ENCODE measurements at places on chromosomes 2 and 18.

- no peak for DNase-seq
Observed at GRCh38 chr2:89767572-89768435, 1076.3 kb downstream of the RPIA start.

DNA sequence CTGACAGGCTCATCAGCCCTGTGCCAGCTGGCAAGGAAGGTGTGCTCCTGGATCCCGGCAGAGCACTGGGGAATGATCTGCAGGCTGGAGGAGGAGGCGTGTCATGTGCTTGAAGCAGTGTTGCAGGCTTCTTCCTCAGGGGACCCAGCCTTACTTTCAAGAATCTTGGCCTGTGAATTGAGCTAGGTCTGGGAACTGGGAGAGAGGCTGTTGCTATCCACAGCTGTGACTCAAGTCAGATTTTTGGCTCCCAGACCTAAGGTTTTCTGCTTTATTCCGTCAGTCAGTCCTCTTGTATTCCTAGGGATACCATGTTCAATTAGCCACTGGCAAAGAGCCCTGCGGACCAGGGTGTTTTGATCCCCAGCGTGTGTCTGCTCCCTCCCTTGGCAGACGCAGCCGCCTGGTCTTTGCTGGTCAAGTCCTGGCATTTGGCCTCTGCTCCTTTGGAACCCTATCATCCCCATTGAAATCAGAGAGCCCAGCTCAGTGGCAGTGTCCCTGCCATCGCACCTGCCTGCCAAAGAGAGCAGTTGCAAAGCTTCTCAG lies 32.4 kb downstream of the ASB1 start:
- no peak for DNase-seq

DNA sequence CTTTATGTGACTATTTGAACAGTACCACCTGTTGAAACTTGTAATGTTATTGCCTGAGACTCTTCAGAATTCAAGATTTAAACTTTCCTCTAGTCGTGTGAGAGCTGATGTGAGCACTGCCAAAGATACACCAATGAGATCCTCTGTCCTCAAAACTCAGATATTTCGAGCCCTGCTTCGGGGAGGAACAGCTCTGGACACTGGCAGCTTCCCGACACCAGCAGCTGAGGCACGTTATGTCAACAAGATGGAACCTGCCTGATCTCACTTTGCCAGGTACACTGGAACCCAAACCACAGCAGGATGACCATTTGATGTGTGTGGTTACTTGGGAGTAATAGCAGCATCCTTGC lies 319.9 kb upstream of the RBMS1 start:
- DNase-seq, result no peak

GRCh38 chr2:133640103-133640502 lies 71.8 kb upstream of the NCKAP5 start:
- DNase-seq, result no peak

- no peak for DNase-seq
Observed at GRCh38 chr2:186853951-186854350, 5.0 kb upstream of the ZSWIM2 start.

DNA sequence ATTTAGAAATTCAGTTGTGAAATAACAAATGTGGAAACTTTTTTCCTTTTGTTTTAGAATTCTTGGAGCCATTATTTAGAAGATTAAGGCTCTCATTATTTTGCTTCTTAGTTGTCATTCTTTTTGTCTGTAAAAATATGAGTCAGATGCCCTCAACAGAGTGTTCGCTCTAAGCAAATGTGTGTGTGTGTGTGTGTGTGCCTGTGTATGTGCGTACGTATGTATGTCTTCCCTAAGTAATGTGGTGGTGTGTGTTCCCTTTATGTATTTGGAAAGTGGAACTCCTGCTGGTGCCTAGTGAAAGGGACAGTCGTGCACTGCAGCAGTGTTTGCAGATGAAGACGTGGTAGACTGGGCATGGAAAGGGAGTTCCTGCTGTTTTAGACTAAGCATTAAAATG lies 27.5 kb downstream of the ZNF407 start:
- DNase-seq, result no peak

DNA sequence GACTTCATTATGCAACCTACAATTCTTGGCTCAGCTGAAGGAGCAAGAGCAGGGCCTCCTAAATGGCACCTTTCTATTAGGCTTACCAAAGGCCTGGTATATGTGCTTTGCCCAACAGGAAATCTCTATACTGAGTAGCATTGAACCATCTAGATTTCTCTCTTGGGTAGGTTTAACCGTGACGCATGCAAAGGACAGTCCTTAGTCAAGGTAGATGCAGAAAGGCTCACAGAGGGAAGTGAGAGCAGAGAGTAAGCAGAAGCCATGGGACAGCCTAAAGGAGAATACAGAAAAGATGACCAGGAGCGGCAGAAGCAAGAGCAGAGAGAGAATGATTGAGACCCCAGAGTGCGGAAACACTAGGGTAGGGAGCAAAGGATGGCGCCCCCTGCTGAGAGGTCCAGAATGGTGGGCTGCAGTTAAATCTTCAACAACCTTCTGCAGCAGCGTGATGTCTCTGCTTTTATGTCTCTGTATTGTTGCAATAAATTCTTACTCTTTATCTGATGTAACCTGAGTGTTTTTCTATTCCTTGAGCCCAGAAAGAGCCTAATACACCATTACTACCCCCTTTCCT lies 4.7 kb upstream of the OSBPL1A start:
- no peak for DNase-seq

GRCh38 chr18:63730773-63731172 lies 28.0 kb downstream of the SERPINB11 start:
- DNase-seq, result no peak

DNA sequence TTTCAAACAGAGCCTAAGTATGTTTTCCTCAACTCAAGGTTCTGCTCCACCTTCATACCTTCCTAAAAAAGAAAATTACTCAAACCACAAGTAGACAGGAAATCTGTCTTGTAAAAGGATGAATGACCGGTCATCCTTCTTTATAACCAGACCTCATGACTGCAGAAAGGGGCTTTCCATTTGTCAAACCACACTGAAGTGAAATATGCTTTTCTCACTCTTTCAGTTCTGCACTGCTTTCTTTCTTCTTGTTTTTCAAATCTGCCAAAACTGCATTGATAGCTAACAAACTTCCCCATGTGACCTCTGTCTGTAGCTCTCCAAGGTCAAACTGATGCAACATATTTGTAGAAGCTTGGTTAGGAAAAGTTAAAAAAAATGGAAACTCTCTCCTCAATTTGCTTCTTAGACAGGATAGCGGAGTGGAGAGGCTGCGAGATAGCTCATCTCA lies 308.9 kb upstream of the CCDC68 start:
- no peak for DNase-seq

GRCh38 chr2:174438146-174438886 lies 42.8 kb downstream of the SCRN3 start:
- DNase-seq, result no peak

- DNase-seq, result no peak
Observed at GRCh38 chr2:108351889-108352288, 25.9 kb upstream of the SULT1C4 start.

- DNase-seq, result no peak
Observed at GRCh38 chr2:10926191-10926820, 14.6 kb downstream of the KCNF1 start.

DNA sequence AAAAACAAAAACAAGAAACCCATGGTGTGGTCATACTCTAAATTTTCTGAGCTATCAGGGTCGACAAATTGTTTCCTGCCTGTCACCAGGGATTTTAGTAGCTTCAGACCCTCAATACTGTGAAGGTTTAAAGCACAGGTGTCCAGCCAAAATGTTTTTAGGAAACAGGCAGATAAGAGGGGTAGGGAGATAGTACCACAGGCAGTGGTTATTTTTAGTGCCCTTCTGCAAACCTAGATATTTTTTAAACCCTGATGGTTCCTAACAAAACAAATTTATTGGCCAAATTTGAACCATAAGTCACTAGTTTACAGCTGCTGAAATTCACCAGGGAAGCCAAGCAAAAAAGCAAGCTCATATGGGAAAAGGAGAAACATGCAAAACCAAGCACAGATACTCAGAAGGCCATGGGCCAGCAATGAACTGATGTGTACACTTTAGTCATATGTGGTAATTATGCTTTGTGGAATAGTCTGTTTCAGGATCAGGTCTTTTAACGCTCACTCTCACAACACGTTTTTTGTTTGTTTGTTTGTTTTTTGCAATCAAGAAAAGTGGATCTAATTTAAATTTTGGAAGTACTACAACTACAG lies 156.8 kb upstream of the STK17B start:
- no peak for DNase-seq

DNA sequence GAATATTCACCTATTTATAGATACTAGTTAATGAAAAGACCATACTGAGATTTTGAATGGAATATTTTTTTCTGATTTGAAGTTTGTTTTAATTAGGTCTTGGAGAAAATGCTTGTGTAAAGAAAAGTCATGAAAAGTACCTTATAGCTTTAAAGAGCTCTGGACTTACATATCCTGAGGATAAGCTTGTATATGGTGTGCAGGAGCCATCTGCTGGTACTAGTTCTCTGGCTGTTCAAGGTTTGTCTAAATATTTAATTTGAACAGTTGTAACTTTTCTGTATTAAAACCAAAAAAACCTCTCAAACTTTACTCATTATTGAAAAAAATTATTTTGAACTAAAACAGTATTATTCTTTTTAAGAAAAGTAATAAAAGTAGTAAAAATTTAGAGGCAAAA lies 50.1 kb downstream of the UBR3 start:
- DNase-seq, result no peak

DNA sequence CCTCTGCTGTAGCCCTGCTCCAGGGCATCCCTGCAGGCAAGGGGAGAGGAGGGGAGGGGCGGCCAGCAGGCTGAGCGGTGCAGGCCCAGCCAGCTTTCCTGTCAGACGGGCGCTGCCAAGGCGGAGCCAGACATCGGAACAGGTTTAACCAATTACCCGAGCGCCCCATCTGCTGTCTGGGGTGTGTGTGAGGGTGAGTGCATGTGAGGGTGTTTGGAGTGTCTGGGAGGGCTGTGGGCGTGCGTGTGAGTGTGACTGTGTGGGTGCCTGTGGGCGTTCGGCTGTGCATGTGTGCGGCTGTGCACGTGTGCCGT lies 20.0 kb downstream of the EMX1 start:
- no peak for DNase-seq

DNA sequence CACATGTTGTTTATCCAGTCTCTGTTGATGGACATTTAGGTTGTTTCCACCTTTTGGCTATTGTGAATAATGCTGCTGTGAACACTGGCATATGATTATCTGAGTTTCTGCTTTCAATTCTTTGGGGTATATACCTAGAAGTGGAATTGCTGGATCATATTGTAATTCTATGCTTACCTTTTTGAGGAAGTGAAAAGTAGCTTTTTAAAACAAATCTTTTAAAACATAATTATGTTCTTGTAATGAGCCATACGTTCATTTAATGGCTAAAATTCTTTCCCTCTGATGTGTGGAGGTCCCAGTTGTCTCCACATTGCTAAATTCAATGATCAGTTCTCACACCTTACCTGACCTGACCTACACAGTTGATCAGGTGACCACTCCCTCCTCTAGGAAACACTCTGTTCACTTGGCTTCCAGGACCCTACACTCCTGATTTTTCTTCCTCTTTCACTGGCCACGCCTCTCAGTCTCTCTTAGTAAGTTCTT lies 27.8 kb upstream of the SERTAD2 start:
- DNase-seq, result no peak

DNA sequence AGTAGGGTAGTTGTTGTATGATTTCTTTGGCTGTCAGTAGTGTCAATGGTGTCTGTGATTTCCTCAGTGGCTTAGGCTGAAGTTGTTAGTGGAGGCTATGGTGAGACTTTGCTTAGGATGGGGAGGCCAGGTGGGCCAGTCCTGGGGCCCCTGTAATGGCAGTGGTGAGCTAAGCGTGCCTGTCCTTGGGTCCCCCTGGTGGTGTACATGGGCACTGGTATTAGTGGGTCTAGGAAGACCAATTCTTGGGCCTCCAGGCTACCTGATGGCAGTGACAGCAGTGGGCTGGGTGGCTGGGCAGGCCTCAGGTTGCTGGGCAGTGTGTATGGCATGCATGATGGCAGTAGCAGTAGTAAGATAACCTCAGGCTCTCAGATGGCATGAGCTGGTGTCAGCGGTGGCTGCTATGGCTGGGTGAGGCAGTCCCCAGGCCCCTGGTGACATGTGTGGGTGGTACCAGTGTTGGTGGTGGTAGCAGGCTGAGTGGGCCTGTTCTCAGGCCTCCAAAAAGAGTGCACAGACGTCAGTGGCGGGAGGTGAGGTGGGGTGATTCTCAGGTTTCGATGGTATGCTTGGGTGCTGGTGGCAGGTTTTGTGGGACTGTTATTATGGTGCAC lies 103.2 kb downstream of the KLHL14 start:
- DNase-seq, result no peak

DNA sequence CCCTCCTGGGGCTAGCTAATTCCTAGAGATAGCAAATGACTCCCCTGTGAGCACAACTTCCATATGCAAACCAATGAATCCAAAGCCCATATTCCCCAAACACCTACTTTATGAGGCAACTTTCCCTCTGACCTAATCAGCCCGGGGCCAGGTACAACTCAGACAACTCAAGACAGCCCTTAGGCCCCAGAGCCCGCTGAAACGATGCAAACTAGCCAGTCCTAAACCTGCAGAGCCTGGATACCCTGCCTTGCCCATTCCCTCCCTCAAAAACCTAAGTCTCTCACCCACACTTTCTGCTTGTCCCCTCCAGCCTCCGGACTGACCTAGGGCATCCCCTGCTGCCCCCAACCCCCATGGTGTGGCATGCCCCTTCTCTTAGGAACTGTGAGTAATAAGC lies 142.8 kb downstream of the ACTR3 start:
- no peak for DNase-seq

DNA sequence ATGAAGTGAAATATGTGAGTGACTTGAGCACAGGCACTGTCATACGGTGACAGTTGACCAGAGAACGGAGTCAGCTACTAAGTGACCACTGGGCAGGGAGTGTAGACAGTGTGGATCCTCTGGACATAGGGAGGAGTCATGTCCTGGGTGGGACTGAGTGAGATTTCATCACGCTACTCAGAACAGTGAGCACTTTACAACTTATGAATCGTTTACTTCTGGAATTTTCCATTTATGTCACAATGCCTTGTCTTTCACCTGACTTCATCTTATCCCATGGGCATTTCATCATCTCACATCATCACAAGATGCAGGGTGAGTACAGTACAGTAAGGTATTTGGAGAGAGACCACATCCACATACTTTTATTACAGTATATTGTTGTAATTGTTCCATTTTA lies 29.0 kb downstream of the PTPRM start:
- no peak for DNase-seq

GRCh38 chr2:39228413-39229209 lies 15.2 kb downstream of the CDKL4 start:
- peak; percentile 17 for DNase-seq

DNA sequence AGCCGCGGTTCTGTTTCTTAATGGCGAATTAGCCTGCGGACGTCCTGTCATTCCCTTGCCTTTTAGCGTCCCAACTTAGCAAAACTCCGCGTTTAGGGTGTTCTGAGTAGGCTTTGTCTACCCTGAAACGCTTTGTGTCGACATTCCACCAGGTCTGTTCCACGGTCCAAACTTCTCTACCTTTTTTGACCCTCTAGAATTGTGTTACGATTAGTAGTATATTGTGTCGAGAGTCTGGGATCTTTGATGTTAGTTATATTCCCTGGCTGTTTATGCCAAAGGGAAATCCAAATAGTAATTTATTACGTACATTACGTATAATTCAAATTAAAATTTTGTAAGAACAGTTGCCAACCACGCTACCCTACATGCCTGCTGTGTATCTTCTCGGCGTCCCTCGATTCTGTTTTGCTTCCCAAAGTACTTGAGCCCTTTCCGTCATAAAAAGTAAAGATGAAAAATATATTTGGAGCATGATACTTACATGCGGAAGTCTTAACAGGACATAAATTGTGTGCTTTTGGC lies 495 bp upstream of the TTC32 start:
- no peak for DNase-seq

GRCh38 chr2:181944164-181944913 lies 41.3 kb upstream of the PPP1R1C start:
- no peak for DNase-seq

- DNase-seq, result no peak
Observed at GRCh38 chr2:44016282-44016681, 20.5 kb upstream of the LRPPRC start.

All from stimulated activated CD8-positive, alpha-beta memory T cell treated with anti-CD3 and anti-CD28 coated beads, Interleukin-7, amount 100 ng/mL, for 48 hours (primary cell).